ENCODE measurements at places on chromosomes 5 and 9.

- DNase-seq, result no peak
These were observed 87.3 kb downstream of the INVS start for GRCh38 chr9:100186356-100186755.

GRCh38 chr9:8430945-8431344 lies 631.4 kb upstream of the DMAC1 start:
- DNase-seq, result no peak

DNA sequence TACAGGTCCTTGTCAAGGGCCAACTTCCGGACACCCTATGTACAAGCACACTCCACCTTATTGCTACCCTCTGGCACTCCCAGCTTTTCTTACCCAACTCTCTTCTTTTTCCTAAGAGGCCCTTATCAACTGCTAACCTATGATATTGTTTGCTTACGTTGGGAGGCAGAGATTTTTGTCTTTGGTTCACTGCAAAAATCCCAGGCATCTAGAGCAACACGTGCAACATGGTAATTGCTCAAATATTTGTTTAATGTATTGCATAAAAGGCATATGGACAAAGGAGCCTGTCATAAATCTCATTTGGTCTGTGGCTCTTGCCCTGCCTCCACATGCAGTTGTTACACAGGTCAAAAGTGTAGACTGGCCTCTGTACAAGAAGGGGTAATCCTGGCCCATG lies 35.8 kb upstream of the ATP10B start:
- no peak for DNase-seq

DNA sequence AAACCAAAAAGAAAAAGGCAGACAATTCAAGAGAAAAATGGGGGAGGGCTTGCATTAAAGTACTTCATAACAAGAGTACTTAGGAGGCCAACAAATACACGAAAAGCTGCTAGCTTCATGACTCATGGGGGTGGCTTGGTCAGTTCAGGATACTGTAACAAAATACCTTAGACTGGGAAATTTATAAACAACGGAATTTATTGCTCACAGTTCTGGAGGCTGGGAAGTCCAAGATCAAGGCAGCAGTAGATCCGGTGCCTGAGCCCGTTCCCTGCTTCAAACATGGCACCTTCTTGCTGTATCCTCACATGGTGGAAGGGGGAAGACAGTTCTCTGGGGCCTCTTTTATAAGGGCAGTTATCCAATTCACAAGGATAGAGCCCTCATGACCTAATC lies 111.4 kb downstream of the C9orf50 start:
- no peak for DNase-seq

DNA sequence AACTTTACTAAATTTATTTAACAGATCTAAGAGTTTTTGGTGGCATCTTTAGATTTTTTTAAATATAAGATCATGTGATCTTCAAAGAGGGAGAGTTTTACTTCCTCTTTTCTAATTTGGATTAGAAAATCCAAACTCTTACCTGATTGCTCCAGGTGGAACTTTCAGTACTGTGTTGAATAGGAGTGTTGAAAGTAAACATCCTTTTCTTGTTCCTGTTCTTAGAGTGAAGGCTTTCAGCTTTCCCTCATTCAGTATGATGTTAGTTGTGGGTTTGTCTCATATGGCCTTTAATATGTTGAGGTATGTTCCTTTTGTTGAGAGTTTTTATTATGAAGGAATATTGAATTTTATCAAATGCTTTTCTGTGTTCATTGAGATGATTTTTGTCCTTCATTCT lies 650.0 kb upstream of the SGCD start:
- no peak for DNase-seq

DNA sequence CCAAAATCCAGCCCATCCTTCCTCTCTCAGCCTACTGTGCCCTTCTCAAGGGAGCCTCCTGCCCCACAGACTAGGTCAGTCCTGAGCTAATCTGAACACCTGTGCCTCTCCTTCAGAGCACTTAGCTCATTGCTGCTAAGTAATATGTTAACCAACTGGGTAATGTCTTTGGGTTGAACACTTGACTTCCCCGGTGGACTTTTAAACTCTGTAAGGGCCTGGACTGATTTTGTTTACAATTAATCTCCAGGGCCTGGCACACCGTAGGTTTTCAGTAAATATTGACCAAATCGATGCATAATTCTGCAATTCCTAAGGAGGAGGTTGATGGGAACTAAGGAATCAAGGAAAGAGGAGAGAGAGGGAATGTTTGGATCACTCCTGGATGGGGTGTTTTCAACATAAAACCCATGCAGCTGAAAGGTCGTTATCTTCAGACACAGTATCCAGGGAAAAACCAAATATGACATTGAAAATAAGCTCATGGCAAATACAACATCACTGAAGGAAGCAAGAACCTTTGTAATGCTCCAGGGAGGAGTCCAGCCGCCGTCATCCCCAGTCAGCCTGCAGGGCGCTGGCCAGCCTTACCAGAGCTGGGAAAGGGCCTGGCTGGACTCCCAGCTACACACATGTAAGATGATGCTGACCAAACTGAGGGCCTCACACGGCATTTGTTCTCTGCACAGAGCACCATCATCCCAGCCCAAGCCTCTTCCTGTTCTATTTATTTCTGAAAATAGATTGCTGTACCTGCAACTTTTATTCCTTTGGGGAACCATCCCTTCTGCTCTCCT lies 166.3 kb downstream of the C5orf15 start:
- DNase-seq, result no peak

GRCh38 chr5:62403411-62404250 lies at the start of gene DIMT1:
TSS of gene DIMT1 (minus strand) at chr5:62403905. CDS start at chr5:62403772, 133 bp downstream.
- DNase-seq, result peak; percentile 90

DNA sequence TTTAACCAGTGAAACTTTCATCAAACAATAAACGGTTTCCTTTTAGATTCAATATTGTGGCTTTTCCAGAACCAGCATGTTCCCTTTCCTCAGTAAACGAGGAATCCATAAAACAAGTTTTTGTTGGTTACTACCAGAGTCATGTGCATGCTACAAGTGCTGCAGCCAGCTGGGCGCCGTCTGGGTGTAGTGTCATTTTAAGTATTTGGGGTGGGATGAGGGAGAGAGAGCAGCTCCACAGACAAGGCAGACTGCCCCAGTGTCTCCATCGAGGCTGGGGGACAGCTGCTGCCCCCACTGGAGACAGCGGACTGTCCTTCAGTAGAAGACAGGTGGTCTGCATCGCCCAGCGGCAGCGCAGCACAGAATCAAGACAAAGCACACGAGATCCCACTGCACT lies 17.3 kb downstream of the ARPC5L start:
- no peak for DNase-seq

DNA sequence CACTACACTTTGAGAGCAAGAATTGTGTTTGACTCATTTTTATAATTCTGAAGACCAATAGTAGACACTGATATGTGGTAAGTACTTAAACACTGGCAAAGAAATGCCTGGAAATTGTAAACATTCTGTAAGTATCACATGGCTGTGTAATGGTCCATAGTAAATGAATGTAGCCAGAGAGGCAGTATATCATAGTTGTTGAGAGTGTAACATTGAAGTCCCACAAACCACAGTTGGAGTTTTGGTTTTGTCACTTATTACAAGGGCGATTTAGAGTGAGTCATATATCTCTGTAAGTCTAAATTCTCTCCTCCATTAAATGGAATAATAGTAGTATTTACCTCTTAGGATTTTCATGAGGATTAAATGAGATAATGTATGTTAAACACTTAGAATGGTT lies 181.1 kb upstream of the MEF2C start:
- no peak for DNase-seq

- DNase-seq, result no peak
These were observed 1925.6 kb downstream of the EFNA5 start for GRCh38 chr5:105745111-105745510.

GRCh38 chr9:24007185-24007584 lies 181.1 kb upstream of the ELAVL2 start:
- DNase-seq, result no peak

DNA sequence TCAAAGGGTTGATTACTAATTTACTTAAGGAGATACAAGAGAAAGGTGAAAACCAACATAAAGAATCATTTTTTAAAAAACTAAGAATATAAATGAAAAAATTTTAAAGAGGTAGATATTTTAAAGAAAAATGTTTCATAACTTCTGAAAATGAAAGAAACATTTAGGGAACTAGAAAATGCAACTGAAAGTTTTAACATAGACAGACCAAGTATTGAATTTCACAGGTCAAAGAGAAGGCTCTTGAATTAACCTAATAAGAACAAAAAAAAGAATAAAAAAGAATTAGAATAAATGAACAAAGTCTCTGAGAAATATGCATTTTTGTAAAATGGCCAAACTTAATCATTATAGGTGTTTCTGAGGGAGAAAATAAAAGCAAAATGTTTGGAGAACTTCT lies 16.1 kb upstream of the FAM174A start:
- DNase-seq, result no peak

- DNase-seq, result no peak
These were observed 26.0 kb upstream of the STXBP1 start for GRCh38 chr9:127586096-127586495.

DNA sequence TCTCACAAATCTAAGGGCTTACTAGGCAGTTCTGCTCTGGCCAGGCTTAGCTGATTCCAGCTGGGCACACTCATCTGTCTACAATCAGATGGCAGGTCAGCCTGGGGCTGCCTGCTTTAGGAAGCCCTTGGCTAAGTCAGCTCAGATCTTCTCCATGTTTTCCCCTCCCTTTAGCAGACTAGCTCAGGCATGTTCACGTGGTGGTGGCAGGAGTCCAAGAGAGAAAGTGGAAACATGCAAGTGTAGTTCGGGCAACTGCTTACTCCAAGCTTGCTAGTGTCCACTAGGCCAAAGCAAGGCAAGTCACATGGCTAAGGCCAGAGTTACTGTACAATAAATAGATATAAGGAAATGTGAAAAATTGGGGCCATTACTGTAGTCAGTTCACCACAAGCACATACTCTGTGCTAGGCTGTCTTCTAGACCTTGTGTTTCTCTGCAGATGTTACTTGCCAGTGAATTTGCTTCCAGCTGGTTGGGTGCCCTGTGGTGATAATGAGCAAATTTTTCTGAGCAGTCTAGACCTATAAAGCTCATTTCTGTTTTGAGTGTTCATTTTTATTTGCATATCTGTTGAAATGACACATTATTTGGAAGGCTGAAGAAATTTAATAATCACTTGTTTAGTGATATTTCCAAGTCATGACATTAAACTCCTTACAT lies 38.3 kb downstream of the RECK start:
- DNase-seq, result no peak

DNA sequence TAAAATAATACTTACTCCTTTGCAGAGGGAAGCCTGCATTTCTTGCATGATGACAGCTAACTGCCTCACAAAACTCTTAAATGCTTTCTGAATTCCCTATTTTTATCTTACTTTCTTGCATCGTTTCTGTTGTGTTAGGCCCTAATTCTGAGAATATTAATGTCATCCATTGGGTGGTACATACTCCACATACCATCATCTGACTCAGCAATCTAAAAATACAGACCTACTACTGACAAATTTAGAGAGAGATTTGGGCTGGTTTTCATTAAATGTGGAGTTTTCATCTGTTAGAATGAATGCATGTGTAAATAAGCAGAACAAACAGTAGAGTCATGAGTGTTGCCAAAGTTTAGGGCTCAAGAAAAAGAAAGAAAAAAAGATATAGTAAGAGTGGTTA lies 26.5 kb upstream of the KCNN2 start:
- no peak for DNase-seq

DNA sequence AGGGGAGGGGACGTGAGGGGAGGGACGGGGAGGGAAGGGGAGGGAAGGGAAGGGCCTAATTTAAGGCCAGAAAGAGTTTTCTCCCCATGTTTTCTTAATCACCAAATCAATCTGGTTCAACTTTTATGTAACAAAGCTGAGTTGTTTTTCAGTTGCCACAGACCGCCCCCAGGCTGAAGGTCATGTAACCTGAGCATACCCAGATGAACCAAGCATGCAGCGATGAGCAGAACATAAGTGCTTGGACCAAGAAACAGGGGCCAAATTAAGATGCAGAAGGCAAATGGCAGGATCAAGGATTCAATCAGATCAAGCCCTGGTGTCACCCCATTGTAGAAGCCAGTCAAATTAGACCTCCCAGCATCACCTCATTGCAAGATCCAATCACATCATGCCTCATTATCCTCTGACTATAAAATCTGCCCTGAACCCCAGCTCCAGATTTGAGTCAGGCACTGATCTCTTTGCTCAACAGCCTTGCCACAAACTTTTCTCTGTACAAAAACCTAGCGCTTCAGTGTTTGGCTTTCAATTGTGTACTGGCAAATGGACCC lies 113.5 kb upstream of the TNPO1 start:
- no peak for DNase-seq

GRCh38 chr5:143985832-143986515 lies 174.0 kb downstream of the HMHB1 start:
- DNase-seq, result no peak

DNA sequence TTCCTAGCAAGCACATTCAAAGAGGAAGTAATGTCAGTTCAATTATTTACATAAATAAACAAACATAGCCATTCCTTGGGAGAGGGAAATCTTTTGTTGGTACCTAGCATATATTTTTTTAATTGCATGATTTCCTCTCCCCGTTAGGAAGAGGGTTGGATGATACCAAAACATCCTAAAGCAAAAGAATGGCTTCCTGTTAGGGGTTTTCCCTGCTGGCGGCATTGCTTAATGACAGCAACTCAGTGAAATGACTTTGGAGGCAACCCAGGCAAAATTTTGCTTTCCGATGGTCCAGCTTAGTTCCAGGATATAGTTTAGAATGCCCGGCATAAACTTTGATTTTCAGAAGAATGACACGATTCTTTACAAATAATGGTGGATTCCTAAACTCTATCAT lies 73.2 kb downstream of the MAT2B start:
- DNase-seq, result no peak

DNA sequence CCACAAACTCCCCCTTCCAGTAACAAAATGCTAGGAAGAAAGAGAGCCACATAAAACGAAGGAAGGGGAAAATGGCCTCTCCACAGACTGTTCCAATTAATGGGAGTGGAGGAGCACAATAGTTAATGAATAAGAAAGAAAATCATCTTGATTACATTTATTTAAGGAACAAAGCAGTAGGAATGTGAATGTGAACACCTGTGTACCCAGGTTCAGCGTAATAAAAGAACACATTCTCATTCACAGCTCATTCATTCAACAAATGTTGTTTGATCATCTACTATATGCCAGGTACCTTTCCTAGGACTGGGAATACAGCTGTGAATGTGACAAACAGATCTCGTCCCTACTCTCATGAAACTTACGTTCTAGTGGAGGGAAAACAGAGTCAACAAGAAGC lies 35.7 kb downstream of the SIL1 start:
- DNase-seq, result no peak

- DNase-seq, result no peak
These were observed at the start of gene THBS4 for GRCh38 chr5:80034962-80035821. TSS of gene THBS4 (plus strand) at chr5:80035348. CDS start at chr5:80035538, 190 bp downstream.

GRCh38 chr5:145825751-145826180 lies 9.4 kb downstream of the PRELID2 start:
- DNase-seq, result no peak

- no peak for DNase-seq
These were observed 60.5 kb upstream of the ITGA2 start for GRCh38 chr5:52928689-52929088.

- DNase-seq, result no peak
These were observed 40.2 kb upstream of the TEX48 start for GRCh38 chr9:114722081-114722621.

DNA sequence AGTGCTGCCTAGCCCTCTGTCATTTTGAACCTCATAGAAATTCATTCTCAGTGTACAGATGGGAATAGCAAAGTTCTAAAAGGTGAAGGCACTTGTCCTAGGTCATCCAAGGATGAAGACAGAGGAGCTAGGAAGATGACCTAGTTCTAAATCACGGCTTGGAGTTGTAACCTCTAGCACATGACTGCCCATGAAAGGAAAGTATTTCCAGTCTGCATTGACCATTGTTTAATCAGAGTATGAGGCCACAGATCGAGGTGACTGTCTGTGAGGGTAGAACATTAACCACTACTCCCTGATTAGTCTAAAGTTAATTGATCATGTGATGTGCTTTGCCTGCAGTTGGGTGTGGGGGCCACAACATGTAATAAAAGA lies 674 bp upstream of the TNFSF15 start:
- no peak for DNase-seq
